IPS DF 6.9 (cell line): ENCODE measurements at places on chromosomes 2 and 18.

GRCh38 chr2:192419786-192420185, 225.1 kb upstream of the TMEFF2 start:
- no peak for DNase-seq

- DNase-seq, result no peak
Measured at GRCh38 chr2:140199312-140199711, 1419.1 kb upstream of the NXPH2 start.

DNA sequence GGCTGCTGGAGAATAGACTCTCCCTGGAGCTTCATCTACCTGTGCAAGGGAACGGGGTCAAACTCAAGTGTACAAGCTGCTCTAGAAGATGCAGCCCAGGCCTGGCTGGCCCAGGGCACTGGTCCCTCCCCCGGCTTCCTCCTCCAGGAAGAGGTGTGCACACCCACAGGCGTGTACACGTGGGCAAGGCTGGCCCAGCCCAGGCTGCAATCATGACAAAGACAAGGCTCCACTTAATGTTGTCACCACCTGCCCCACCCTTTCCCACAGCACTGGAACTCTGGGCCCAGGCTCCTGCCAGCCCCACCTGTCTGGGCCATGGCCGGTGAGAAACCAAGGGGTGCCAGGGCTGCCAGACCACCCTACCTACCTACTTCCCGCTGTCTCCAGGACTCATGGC, 29.6 kb upstream of the ALPP start:
- DNase-seq, result no peak

DNA sequence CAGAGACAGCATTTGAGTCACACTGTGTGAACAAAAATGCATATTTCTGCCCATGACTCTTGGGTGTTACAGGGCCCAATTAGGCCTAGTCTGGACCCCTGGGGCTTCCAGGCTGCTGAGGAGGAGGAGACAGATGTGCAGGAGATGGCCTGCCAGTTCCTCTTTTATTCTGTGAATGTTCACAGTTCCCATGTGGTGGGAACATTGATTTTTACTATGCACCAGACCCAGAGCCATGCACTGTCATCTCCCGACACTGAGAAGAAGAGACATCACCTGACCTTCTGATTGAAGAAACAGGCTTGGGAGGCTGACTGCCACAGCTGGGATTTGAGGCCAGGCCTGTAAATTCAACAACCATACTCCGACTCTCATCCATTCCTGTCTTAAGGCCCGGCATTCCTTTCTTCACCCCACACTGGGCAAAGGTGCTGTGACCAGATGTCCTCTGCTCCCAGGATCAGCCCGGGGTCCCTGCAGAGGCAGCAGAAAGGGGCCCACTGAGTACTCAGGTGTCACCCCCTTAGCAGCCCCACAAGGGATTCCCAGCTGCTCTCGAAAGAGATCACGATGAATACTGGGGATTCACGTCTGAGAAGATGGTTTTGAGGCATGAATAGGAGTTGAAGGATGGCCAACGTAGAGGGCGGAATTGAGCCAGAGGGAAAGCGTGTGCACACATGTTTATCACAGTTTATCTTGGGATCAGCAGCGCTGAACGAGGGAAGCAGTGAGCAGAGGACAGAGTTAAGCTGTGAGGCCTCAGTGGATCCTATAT, 3.6 kb upstream of the TFCP2L1 start:
- no peak for DNase-seq

GRCh38 chr18:8865934-8866333, 160.6 kb downstream of the MTCL1 start:
- DNase-seq, result no peak

- no peak for DNase-seq
Measured at GRCh38 chr18:49345931-49346696, 114.3 kb downstream of the DYM start.

DNA sequence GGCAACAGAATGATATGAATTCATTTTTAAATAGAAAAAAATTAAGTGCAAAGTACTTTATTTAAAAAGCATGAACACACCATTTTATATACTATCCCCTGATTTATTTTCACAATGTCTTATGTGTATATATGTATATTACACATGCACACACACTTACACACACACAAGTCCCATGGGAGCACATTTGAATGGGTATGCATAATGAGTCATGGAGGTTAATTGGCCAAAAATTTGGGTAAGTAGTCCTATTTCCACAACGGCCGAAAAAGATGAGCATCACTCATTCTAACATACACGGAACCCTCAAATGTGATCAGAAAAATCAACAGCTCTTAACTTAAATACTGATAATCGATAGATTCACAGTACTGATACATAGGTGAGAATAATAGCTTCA, 97.4 kb upstream of the NABP1 start:
- no peak for DNase-seq

DNA sequence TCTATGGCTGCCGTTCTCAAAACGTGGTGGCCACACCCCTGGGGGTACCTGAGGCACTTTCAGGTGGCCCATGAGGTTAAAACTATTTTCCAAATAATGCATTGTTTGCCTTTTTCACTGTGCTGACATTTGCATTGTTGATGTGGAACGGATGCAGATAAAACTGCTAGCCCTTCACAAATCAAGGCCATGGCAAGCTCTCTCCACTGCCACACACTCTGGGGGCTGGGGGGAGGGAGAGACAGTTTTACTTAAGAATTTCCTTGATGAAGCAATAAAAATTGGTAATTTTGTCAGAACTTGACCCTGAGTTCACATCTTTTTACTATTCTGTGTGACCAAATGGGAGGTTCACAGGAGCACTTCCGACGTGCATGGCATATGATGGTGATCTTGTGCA, 22.0 kb upstream of the TGIF1 start:
- DNase-seq, result no peak

- no peak for DNase-seq
Measured at GRCh38 chr2:65364986-65365733, 67.2 kb downstream of the SPRED2 start.

DNA sequence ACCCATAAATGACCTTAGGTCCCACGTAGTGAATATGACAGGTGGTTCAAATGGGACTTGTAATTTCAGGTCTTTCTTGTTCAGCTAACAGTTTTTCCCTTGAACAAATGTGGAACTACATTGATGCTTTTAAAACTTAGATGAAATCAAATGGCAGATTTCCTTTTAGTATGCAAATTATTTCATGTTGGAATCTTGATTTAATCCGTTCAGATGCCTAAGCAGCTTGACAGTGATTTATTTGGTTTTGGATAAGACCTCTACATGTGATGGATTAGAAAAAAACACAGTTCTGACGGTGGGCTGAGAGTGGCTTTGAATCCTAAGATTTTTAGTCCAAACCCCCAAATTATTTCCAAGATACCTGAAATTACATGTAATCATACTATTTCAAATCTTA, 16.9 kb downstream of the SCYGR4 start:
- DNase-seq, result no peak

- DNase-seq, result no peak
Measured at GRCh38 chr2:10478916-10479315, 30.8 kb upstream of the ODC1 start.

DNA sequence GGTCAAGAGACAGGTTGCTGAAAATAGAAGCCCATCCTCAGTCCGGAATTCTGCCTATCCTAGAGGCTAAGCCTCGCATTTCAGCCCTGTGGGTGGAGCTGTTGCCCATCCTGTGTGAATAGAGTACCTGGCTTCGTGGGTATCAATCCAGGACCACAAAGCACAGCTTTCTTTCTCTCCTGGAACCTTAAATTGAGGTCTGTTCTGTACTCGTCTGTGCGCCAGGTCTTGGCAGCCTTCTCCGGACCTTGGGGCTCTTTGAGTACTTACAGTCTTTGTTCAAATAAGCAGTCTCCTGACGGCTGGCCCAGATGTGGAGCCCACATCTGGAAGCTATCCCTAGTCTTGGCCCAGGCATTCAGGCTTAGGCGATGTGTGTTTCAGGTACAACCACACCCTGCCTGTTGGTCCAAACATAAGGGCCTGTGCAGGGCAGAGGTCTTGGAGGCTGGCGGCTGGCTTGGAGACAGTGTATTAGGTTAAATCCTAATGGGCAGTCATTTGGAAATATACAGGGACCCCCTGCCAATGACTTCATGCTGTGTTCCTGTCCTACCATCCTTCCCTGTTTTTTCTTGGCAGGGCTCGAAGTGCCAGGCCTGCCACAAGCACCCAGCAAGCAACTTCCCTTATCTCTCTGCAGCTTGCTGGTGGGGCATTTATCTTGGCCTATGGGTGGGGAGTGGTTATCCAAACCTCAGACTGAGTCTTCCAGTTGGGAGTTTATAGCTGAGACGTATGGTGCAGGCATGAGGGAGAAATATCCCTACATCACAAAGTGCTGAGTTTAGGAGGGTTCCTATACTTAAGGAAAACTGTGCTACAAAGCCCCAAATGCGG, 294.1 kb downstream of the BCL2 start:
- DNase-seq, result no peak

DNA sequence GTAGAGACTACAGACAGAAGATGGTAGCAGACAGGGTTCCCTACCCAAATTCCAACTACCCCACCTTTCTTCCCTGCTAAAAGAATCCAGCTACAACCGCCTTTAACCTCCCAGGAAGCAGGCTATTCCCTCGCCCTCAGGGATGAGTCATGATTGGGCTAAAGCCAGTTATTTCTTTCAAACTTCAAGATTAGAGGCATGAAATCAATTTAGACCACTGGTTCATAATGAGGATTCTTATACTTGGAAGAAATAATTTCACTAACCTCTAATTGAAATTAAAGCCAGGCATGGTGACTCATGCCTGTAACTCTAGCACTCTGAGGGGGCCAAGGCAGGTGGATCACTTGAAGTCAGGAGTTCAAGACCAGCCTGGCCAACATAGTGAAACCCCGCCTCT, 20.0 kb downstream of the TRIP12 start:
- DNase-seq, result no peak

GRCh38 chr2:45177870-45178269, 168.6 kb upstream of the SIX2 start:
- no peak for DNase-seq

GRCh38 chr2:98907966-98908905, 27.8 kb downstream of the CRACDL start:
- no peak for DNase-seq

DNA sequence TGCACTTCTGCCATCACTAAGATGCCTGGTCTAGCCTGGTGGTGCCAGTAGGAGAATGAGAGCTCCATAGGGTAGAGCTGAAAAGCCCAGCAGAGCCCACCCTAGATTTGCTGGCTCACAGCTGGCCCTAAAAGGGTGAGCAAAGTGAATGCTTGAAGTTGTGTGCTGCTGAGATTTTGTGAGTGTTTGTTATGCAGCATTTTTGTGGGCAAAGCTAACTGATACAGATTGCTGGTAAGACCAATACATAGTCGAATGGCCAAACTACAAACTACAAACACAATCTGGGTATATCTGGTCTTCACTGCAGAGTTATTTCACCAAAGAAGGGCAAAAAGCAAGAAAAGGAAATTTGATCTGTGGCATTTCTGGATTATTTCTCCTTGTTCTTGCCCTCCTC, 7.1 kb upstream of the AGAP1 start:
- no peak for DNase-seq

DNA sequence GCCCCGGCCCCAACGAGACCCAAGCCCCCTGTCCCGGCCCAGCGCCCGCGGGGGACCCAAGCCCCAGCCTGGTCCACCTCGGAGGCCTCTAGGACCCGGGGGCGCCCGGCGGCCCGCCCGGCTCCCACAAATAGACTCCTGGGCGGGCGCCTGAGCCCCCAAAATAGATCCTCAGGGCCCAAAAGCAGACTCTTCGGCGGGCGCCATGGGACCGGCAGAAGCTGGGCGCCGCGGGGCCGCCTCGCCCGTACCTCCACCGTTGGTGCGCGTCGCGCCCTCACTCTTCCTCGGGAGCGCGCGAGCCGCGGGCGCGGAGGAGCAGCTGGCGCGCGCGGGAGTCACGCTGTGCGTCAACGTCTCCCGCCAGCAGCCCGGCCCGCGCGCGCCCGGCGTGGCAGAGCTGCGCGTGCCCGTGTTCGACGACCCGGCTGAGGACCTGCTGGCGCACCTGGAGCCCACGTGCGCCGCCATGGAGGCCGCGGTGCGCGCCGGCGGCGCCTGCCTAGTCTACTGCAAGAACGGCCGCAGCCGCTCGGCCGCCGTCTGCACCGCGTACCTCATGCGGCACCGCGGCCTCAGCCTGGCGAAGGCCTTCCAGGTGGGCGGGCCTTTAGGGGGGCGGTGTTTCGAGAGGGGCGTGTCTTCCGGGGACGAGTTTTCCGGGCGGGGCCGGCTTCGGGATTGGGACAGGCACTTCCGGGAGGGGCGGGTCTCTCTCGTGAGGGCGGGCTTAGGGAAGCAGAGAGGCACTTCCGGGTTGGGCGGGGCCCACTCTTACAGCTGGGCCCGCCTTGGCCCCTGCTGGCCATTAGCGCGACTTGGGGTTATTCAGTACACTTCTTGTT, 545 bp downstream of the DUSP28 start:
- no peak for DNase-seq

DNA sequence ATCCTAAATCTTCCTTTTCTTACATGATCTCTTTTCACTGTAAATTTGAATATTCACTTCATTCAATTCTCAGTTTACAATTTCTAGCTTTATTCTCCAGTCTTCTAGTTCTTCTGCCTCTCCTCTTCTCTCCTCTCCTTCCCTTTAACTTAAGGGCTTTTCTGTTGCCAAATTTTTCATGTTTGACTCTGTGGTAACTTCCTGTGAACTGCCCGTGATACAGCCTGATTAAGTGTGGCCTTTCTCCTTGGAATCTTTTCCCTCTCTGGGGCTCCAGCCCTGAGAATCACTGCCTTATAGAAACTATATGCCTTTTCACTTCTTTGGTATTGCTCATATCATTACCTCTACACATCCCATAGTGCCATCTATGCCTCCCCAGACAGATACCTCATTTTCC, 1923.8 kb upstream of the CELF4 start:
- no peak for DNase-seq

- no peak for DNase-seq
Measured at GRCh38 chr2:216082805-216083204, 1.1 kb downstream of the TMEM169 start.

GRCh38 chr2:55176094-55176415, 56.0 kb downstream of the CLHC1 start:
- no peak for DNase-seq

- no peak for DNase-seq
Measured at GRCh38 chr2:198456418-198456817, 652.0 kb downstream of the PLCL1 start.
